ENCODE measurements at places on chromosomes 13 and 19.

GRCh38 chr19:33780251-33780650 is 16.4 kb upstream of the KCTD15 start:
- no peak for DNase-seq

- DNase-seq: no peak
These were observed 15.2 kb downstream of the TPT1 start for GRCh38 chr13:45325806-45326205.

- no peak for DNase-seq
These were observed 4.4 kb downstream of the RAB20 start for GRCh38 chr13:110557082-110557481.

DNA sequence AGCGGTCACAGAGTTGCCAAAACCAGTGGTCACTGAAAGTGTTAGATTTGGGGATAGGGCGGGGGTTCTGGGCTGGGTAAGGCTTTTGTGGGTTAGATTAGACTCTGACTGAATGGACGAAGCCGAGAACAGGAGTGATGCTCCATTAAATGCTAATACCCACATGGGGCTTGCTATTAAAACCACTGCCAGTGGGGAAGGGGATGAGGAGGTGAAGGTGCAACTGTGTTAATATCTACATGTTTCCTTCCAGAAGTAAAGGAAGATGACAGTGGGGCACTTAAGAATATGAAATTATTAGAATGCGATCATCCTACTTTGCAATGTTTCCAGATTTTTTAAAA is 573 bp upstream of the ZNF614 start:
- DNase-seq: no peak

GRCh38 chr13:74200081-74200480 is 65.9 kb upstream of the KLF12 start:
- no peak for DNase-seq

- DNase-seq: no peak
These were observed 11.8 kb upstream of the PLA2G4C start for GRCh38 chr19:48122421-48122820.

GRCh38 chr13:95647321-95647720 is 2.8 kb upstream of the DZIP1 start:
- no peak for DNase-seq

GRCh38 chr13:52793515-52794061 is 54.0 kb upstream of the CNMD start:
- no peak for DNase-seq

DNA sequence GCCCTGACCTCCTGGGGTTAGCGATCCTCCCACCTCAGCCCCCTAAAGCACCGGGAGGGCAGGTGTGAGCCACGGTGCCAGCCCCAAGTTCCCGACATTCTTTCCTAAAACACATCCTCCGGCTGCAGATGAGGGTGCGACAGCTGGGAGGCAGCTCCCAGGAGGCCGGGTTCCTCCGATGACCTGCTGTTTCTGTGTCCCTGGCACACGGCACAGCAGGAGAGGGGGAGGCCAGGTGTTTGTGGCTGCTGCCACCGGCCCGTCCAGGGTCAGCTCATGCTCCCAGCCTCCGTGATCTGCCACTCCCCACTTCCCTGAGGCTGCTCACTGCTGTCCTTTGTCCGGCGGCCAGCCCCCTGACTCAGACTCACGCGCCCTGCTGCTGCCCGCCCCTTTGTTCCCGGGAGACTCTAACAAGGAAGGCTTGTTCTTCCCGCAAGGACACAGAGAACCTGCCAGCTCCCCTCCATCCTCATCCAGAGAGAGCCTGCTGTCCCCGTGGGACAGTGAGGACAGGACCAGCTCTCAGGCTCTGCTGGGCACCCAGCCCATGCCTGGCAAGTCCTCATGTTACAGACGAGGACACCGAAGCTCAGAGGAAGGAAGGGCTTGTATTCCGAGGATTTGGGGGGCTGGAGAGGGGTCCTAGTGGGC is 10.6 kb upstream of the MADCAM1 start:
- no peak for DNase-seq

GRCh38 chr13:86841264-86841663 is 829.9 kb upstream of the SLITRK5 start:
- no peak for DNase-seq

DNA sequence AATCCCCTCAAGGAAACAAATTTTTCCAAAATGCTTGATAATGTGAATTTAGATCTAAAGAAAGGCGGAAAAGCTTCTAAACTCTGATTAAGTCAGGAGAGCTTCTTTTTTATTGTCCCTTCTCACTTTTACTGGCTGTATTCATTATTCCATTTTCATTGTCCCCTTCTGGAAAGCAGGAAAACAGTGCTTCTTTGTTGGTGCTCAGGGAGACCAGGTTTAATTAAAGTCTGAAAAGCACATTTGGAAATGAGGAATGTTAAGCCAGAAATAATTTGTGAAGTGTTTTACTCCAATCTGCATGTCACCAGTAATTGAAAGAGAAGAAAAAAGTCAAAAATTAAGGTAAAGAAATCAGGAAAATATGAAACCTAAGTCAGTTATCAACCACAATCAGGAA is 43.5 kb upstream of the TSC22D1 start:
- DNase-seq: no peak

- no peak for DNase-seq
These were observed 16.2 kb upstream of the CPB2 start for GRCh38 chr13:46121033-46121432.

GRCh38 chr13:59587971-59588716 is 575.6 kb downstream of the DIAPH3 start:
- DNase-seq: no peak

DNA sequence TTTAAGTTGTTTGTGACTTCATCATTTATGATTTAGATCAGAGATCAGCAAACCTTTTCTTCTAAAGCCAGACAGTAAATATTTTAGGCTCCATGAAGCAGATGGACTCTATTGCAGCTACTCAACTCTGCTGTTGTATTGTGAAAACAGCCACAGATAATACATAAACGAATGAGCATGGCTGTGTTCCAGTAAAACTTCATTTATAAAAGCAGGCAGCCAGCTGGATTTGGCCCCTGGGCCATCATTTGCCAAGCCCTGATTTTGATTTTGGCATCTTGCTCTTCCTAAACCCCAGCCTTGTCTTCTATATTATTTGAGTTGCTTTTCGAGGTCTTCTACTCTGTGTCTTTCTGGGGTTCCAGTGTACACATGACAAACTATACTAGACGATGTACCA is 41.3 kb downstream of the RNASEH2B start:
- DNase-seq: no peak

- no peak for DNase-seq
These were observed 10.2 kb upstream of the JSRP1 start for GRCh38 chr19:2266183-2266993.

DNA sequence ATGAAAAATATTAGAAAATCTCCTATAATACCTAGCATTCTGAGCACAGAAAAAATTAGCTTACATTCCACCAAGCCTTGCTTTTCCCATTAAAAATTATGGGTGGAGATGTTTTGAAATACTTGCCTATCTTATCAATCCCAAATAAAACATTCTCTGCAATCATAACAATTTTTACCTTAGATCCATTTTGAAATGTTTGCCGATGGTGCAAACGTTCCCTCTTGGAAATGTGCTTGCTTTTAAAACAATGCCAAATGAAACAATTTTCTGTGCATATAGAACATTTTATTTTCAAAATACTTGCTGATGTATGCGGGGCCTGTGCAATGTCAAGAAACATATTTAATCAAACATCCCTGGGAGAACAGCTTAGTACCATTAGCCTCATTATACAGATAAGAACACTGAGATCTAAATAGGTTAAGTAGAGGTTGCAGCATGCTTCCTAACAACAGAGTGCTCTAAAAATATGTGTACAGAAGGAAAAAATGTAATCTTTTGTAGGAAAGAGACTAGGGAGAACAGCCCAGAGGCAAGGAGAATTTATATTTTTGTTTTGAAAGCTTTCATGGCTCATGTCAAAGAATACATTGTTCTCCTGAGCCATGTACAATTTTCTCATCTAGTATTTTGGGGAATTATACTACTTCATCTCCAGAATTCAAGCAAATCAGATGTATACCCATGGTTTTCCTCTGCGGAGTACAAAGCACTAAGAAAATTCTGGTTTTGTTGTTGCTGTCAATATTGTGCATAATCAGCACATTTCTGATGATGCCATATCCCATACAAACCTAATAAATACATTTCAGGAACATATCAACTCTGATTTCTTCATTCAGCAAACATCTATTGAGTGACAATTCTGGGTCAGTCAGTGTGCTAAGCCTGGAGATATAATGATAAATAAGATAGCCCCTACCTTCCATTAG is 25.9 kb upstream of the FNDC3A start:
- no peak for DNase-seq
